ENCODE measurements at places on chromosomes 1 and 21.

DNA sequence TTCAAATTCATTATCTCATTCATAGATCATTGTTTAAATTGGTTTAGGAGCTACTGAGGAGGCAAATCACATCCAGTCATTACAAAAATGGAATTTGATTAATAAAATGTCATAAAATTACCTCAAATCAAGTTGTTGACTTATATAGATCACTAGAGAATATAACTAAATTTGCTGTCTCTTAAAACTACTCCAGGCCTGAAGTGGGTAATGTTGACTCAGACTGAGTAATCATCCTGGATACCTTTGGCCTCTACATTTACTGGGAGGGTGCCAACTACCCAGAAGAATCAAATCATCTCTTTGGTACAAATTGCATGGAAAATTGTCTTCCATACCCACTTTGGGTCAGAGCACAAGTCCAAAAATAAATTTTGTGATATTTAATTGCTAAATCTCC is 191.2 kb upstream of the GREM2 start:
- DNase-seq, result peak; percentile 71

GRCh38 chr1:39526466-39527189 is 35.2 kb downstream of the BMP8A start:
- no peak for DNase-seq

GRCh38 chr1:147897029-147897752 is 5.4 kb upstream of the GJA8 start:
- peak; percentile 37 for DNase-seq

- DNase-seq, result no peak
Measured at GRCh38 chr1:103144681-103145080, 36.4 kb upstream of the COL11A1 start.

DNA sequence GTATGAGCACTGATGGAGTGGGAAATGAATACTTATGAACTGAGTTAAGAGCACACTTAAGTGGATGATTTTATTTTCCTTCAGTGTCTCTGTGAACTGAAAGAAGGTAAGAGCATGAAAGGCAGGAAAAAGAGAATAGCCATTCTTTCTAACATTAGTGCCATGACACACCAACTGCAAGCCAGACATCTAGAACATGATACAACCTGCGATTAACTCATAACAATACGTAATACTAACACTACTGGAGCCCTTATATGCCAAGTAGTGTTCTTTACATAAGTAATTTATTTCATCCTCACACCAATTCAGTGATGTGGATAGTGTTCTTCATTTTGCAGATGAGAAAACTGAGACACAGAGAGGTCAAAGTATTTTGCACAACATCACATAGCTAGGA is 56.7 kb downstream of the PRRX1 start:
- DNase-seq, result no peak

DNA sequence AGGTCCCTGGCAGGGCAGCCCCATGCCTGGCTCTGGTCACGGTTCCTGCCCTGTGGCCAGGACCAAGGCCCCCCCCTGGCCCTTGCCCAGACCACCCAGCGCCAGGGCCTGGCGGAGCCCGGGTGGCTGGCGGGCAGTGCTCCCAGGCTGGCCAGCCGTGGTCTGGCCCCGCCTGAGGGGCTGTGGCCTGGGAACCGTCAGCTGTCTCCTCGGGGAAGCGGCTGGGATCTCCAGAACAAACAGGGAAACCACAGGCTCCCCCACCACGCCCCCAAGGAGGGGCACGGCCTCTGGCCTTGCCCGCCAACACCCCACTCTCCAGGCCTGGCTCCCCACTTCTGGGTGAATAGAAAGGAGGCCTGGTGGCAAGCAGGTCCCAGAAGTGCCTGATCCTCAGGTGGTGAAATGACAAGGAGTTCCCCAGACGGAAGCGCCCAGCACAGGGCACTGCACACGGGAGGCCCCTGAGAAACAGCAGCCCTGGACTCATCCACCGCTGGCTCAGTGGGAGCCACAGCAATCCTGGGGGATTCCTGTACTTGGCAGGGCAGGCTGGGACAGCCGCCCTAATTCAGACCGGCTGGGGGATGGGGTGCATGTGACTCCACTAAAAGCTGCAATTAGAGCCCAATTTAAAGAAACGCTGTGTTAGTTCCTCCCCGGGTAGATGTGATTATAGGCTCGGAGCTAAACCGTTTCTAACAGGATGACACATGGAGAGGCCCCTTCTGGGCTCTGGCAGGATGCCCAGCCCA is 78.9 kb downstream of the RAP1GAP start:
- DNase-seq, result no peak

DNA sequence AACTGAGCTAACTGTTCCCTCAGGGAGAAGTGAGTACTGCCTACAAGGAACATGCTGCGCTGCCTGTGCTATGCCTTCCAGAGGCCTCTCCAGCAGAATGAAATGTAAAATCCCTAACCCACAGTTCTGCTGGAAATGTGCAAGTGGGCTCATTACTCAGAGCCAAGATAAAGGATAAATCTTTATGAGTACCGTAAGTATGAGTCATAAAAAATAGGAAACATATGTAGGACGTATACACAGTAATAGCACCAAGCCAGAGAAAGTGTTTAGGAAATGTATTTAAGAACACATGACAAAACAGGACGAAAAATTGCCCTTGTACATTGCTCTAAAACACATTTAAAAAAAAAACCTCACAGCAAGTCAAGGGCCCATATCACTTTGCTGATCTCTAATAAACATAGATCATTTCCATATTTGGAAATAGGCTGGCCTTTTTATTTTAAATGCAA is 104.6 kb downstream of the TGFBR3 start:
- DNase-seq, result no peak

DNA sequence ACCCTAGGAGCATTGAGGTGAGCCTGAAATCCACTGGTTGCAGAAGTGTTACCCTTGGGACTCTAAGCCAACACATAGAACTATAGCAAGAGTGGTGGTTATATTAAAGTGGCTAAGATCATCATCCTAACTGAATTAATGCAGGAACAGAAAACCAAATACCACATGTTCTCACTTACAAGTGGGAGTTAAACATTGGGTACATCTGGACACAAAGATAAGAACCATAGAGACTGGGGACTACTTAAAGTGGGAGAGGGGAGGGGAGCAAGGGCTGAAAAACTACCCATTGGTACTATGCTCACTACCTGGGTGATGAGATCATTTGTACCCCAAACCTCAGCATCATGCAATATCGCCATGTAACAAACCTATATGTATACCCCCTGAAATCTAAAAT is 100.0 kb downstream of the SLC25A24 start:
- no peak for DNase-seq

- no peak for DNase-seq
Measured at GRCh38 chr1:40927781-40928180, 51.7 kb upstream of the CTPS1 start.

- peak; percentile 89 for DNase-seq
Measured at GRCh38 chr1:28104866-28105467, 16.6 kb upstream of the EYA3 start.

DNA sequence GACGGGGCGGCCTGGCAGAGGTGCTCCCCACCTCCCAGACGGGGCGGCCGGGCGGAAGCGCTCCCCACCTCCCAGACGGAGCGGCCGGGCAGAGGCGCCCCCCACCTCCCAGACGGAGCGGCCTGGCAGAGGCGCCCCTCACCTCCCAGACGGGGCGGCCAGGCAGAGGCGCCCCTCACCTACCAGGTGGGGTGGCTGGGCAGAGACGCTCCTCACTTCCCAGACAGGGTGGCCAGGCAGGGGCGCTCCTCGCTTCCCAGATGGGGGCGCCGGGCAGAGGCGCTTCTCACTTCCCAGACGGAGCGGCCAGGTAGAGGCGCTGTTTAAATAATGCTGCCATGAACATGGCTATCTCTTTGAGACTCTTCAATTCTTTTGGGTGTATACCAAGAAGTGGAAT is 43.7 kb upstream of the ATP6V1G3 start:
- DNase-seq, result no peak

DNA sequence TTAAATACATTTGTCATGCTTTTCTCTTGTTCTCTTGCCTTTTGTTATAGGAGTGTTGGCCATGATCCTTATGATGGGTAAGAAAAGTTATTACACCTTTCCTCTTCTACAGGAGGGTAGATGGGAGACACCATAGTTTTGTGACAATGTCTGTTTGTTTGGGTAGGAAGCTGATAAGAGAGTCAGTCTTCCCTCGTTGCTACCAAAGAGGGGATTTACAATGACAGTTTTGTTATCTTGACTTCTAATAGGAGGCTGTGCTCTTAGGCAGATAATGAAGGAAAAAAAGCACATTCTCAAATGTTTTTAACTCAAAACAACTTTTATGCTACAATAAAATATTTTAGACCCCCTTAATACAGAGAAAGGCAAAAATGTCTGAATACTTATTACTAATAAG is 48.0 kb upstream of the WLS start:
- DNase-seq, result no peak
